Kidney epithelial cell (primary cell): ENCODE measurements at places on chromosomes 2 and 18. TPM values are rescaled to one million over a fixed set of nuclear protein-coding genes. Genes with fewer than 3 reads are reported as not detected.

DNA sequence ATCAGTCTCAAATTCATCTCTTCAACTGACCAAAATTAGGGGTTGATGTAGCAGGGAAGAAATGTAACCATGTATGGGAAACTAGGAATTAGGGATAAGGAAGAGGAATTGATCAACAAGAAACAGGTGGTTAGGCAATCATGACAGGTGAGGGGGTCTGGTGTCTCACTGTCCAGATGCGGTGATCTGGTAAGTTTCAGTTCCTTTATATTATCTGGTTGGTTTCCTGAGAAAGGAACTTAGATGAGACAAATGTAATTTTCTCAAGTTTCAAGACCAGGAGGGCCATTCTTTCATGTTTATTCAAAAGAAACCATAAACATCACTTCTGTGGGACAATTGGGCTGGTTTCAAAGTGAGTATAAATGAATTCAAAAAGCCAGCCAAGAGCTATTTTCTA is 306.2 kb upstream of the KCNJ3 start:
- no peak for DNase-seq

DNA sequence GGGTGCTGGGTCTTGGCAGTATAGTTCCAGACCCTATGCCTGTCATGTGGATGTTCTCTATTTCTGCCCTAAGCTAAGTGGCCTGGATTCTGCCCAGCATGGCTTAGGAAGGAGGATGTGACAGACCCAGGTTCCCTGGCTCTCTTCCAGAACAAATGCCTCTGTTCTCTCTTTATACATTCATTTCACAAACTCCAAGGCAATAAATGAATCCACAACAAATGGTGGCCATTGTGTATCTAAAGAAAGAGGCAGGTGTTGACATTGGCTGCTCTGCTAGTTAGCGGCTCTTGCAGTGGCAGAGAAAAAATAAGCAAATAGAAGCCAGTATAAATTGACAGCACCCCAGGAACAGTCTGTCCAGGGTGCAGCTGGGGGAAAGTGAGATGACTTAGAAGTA is 298.6 kb downstream of the SUCLG1 start:
- DNase-seq: no peak

The GPR75 gene
- total RNA-seq: 0.96 and 1.6 TPM in 2 replicates

The SLC14A1 gene
- 0.08 TPM in 1 of 2 replicates, not detected in the other for total RNA-seq

The AOX1 gene
- total RNA-seq: 0.68 and 0.88 TPM in 2 replicates

The AQP12B gene
- total RNA-seq: not detected in 2 replicates

The ADCYAP1 gene
- not detected in 2 replicates for total RNA-seq

GRCh38 chr2:152695763-152696162 is 21.5 kb downstream of the PRPF40A start:
- DNase-seq: no peak

The TM4SF20 gene
- not detected in 2 replicates for total RNA-seq

- DNase-seq: no peak
These were observed 702.4 kb upstream of the RAB6C start for GRCh38 chr2:129276978-129277584.

DNA sequence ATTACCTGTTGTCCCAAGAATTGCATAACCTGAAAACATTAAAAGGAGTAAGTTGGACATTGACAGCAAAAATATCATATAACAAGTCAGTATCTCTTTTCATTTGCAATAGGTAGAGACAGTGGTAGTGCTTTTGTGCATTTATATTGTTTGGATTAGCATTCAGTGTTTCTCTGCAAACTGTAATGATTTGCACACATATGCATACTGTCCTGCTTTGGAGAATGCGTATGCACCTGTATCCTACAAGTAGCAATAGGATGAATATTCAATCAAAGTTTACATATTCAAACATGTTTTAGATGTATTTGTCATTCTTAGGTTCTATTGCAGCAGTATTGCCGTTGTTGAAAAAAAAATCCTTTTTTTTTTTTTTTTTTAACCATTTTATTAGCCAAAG is 201.9 kb downstream of the ZNF407 start:
- DNase-seq: no peak

The CTDSP1 gene
- 37.8 and 53.6 TPM in 2 replicates for total RNA-seq

DNA sequence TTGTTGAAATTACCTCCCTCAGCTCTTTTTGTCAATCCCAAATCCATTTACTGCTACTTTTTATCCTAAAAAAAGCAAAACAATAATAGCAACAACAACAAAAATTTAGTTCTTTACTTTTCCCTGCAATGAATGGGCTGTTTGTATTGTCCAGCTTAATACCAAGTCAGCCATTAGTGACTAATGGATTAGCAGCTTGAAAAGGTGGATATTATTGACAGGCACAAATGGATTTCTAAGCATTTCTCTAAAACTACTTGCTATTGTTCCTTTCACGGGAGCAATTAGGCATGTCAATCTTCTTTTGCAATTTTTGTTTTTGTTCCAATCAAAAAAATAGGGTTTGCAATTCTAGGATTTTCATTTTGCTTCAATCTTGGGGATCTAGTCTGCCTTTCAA is 32.1 kb upstream of the SPAG16 start:
- DNase-seq: no peak

DNA sequence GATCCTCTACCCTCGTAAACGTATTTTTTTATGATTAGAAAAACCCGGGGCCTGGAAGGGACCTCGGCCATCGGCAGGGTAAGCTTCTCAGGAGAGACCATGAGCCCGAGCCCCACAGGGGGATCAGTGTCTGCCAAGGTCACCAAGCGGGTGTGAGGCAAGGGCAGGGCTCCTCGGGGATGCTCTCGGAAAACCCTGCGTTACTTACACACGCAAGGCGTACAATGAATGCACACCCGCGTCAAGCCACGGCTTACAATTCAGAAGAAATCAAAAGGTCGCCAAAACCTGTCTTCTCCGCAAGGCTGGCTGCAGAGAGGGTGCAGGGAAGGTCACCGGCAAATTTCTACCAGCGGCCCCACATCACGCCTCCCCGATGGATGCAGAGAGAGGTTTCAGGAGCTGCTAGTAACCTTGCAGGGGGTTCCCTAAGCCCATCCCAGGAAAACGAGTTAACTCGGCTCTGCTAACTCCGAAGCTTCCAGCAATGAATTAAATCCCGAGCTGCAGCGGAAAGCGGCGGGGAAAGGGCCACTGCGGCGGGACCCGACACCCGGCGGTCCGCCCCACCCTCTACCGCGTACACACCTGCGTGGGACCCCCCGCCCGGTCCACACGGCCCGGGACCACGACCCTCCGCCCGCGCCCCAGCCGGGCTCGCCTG is 638 bp downstream of the ST3GAL5 start:
- DNase-seq: no peak
